ENCODE measurements at places on chromosomes 1 and 21. TPM values are rescaled to one million over a fixed set of nuclear protein-coding genes. Genes with fewer than 3 reads are reported as not detected.

DNA sequence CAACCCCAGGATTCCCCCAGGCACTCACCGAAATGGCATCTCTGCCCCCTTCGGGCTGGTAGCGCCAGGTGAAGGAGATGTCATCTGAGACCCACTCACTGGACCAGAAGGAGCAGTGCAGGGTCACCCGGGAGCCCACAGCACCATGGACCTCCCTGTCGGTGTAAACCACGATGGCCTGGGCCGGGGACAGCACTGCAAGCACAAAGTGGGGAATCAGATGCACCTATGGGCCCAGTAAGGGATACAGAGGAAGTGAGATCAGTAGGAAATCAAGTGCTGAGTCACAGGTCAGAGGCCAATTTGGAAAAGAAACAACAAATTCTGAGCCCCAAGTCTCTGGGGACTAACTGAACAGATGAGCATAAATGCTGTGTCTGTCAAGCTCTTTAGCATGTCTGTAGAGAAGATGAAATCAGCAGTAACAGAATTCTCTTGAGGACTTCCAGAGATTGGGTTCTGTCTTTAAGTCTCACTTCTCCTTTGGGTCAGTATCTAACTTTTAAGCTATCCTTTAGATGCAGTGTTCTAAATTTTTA lies 2.5 kb downstream of the MPZ start:
- peaks cover 2% of the 10 kb centered on the region for H3K36me3 ChIP-seq
- H3K27ac ChIP-seq = peak overlapping the region; percentile 54
- DNase-seq = peak; percentile 47
- no peaks in the 10 kb centered on the region for H3K27me3 ChIP-seq
- H3K4me1 ChIP-seq = peaks cover 28% of the 10 kb centered on the region
- no peak overlapping the region for H3K4me3 ChIP-seq

GRCh38 chr1:117341123-117341522 lies 26.1 kb upstream of the MAN1A2 start:
- H3K36me3 ChIP-seq = no peaks in the 10 kb centered on the region
- no peaks in the 10 kb centered on the region for H3K27me3 ChIP-seq
- DNase-seq = no peak
- H3K4me3 ChIP-seq = no peak overlapping the region
- peak overlapping the region; percentile 0 for H3K27ac ChIP-seq
- H3K4me1 ChIP-seq = peaks cover 7% of the 10 kb centered on the region

GRCh38 chr1:211737115-211738035 lies 62.0 kb upstream of the NEK2 start:
- H3K4me1 ChIP-seq = peaks cover 34% of the 10 kb centered on the region
- peak overlapping the region; percentile 11 for H3K4me3 ChIP-seq
- DNase-seq = no peak
- H3K27ac ChIP-seq = peak overlapping the region; percentile 93
- peaks cover 2% of the 10 kb centered on the region for H3K36me3 ChIP-seq

DNA sequence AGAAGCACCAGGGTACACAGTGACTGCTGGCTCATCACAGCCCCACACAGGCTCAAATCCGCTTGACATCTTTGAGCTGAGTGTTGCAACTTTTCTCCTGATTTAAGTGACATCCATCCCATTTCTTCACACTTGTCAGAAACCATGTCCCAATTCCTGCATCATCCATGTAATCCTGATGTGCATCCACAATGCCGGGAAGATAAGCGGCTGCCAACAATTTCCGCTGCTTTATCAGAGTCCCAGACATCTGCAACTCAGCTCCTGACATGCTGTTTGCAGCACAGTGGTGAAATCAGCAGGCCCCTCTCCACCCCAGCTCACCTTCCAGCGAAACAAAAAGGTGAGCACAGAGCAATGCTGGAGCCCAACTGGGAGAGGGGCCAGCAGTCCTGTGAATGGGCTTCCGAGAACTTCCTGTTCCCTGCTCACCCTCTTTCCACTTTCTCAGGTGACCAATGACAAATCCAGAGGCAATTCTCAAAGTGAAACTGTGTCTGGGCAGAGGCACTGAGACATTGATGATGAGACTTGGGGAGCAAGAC lies 581.0 kb downstream of the AJAP1 start:
- H3K36me3 ChIP-seq = peaks cover 6% of the 10 kb centered on the region
- no peaks in the 10 kb centered on the region for H3K27me3 ChIP-seq
- no peak overlapping the region for H3K27ac ChIP-seq
- DNase-seq = no peak

GRCh38 chr1:98887507-98887906 lies 117.2 kb downstream of the PLPPR5 start:
- H3K4me3 ChIP-seq = no peak overlapping the region
- no peaks in the 10 kb centered on the region for H3K27me3 ChIP-seq
- H3K27ac ChIP-seq = no peak overlapping the region
- DNase-seq = no peak
- H3K36me3 ChIP-seq = no peaks in the 10 kb centered on the region

DNA sequence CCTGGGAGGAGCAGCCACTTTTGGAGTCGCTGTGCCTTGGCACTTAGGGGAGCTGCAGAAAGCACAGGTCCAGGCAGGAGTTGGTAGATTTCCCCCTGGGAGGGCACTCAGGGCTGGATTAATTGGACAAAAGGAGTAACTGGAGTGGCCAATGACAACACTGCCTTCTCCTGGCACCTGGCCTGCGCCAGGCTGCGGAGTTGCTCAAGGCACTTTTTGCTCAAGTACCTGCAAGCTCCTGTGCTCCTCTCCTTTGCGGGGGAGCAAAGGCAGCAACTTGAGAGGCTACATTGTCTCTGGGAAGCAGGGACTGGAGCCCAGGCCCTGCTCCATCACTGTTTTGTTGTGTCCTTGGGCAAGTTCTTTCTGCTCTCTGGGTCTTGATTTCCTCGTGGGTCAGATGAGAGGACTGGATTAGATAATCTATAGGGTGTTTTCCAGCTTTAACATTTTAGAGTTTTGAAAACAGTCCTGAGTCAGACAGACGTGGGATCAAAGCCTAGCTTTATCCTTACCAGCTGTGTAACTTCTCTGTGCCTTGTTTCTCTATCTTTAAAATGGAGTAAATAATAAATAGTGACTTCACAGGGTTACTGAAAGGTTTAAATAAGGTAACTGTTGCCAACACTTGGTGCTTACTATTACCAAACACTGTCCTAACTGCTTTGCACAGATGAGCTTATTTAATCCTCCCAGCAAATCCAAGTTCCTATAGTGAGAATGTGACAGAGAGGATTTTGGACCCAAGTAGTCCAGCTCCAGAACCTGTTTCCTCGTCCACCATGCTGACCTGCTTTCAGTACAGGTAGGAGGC lies 18.0 kb upstream of the GRHL3 start:
- no peaks in the 10 kb centered on the region for H3K36me3 ChIP-seq
- H3K27me3 ChIP-seq = peaks cover 62% of the 10 kb centered on the region
- H3K4me3 ChIP-seq = no peak overlapping the region
- DNase-seq = no peak

- H3K27ac ChIP-seq = no peak overlapping the region
- no peak overlapping the region for H3K4me3 ChIP-seq
- no peak for DNase-seq
- H3K4me1 ChIP-seq = peaks cover 12% of the 10 kb centered on the region
- H3K36me3 ChIP-seq = peaks cover 1% of the 10 kb centered on the region
- H3K27me3 ChIP-seq = no peaks in the 10 kb centered on the region
Observed at GRCh38 chr1:63615768-63616420, 22.7 kb downstream of the PGM1 start.

DNA sequence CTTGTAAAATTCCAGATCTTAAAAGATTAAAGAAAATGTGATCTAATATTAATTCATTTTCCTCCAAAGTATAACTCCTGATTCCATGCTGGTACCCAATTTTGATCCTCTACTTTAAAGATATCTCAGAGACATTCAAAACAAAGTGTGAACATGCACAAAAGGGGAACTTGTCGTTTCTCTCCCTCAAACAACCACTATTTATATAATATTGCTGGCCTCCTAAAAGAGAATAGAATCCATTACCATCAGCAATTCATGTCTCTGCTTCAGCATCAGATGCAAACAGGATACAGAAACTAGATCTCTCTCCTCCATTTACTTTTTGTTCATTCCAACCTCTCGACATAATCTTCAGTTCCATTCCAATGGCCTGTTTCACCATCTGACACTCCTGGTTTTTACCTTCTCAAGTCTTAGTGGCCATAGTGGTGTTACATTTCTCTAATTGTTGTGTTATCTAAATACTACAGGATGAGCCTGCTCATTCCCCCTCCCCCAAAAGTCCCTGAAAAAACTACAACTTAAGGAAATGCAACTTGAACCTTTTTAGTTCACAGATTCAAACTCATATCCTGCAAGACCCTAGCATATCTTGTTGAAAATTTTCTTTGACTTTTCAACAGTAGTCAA lies 4.1 kb downstream of the NRIP1 start:
- DNase-seq = no peak
- H3K4me1 ChIP-seq = peaks cover 57% of the 10 kb centered on the region
- H3K36me3 ChIP-seq = no peaks in the 10 kb centered on the region
- no peaks in the 10 kb centered on the region for H3K27me3 ChIP-seq
- peak overlapping the region; percentile 55 for H3K4me3 ChIP-seq
- H3K27ac ChIP-seq = peak overlapping the region; percentile 0

GRCh38 chr1:167178831-167179230 lies 41.9 kb upstream of the POU2F1 start:
- no peak for DNase-seq
- no peaks in the 10 kb centered on the region for H3K36me3 ChIP-seq
- H3K27me3 ChIP-seq = peaks cover 3% of the 10 kb centered on the region
- no peaks in the 10 kb centered on the region for H3K4me1 ChIP-seq

GRCh38 chr1:24902471-24902891 lies 27.6 kb downstream of the RUNX3 start:
- peaks cover 16% of the 10 kb centered on the region for H3K4me1 ChIP-seq
- no peak overlapping the region for H3K27ac ChIP-seq
- no peak overlapping the region for H3K4me3 ChIP-seq
- H3K36me3 ChIP-seq = peaks cover 12% of the 10 kb centered on the region
- DNase-seq = peak; percentile 33
- no peaks in the 10 kb centered on the region for H3K27me3 ChIP-seq

DNA sequence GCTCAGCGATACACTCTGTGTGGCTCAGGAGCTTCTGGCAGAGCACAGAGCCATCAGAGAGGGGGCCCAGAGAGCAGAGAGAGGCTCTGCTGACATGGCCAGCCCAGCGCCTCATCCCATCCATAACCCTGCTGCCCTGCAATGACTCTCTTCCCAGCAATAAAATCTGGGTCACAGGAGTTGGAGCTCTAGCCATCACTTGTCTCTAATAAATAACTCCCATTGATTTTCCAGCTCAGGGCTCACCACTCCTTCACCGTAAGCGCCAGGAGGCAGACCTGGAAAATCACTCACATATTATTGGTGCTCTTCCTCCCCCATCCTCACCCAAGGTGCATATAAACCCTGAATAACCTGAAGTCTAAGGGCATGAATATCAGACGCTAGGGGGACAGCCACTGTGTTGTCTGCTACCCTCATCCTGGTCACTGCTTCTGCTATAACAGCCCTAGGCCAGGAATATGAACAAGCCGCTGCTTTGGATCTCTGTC lies at the start of gene APCS:
Gene APCS, plus strand, starts transcription at position 366 of the 491 bp plus-strand sequence. Its CDS starts 96 bp downstream, at position 462.
- H3K4me1 ChIP-seq = no peaks in the 10 kb centered on the region
- H3K4me3 ChIP-seq = no peak within 1 kb of the TSS
- no peaks in the 10 kb centered on the region for H3K36me3 ChIP-seq
- peaks cover 2% of the 10 kb centered on the region for H3K27me3 ChIP-seq
- DNase-seq = no peak

DNA sequence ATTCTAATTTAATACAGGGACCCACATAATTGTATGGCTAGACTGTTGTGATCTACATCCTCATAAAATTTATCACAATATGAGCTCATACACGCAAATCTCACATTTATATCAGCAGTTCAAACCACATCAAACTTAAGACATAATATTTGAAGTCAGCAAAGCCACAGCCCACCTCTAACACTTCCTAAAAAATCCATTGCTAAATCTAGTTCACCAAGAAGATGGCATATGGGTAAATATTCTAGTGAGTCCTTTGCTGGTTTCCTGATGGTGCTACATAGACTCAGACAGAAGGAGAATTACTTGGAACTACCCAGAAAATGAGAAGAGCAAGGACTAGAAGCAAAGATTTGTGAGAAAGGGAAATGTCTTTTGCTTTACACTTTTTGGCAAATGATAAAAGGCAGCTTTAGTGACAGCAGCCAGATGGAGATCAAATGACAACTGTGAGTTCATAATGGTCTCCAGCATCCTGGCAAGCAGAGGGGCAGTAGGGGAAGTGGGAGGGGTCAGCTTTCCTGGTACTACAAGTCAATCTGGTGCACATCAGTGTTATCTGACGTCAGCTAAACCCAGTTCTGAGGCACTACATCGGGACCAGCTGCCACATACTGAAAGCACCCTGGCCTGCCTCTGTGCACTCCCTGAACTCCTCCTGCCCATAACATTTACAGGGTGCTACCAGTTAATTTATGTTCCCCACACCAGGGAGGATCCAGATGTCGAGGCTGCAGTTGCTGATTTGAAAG lies 10.6 kb upstream of the GADD45A start:
- DNase-seq = peak; percentile 40
- H3K27ac ChIP-seq = peak overlapping the region; percentile 90
- H3K27me3 ChIP-seq = peaks cover 13% of the 10 kb centered on the region

DNA sequence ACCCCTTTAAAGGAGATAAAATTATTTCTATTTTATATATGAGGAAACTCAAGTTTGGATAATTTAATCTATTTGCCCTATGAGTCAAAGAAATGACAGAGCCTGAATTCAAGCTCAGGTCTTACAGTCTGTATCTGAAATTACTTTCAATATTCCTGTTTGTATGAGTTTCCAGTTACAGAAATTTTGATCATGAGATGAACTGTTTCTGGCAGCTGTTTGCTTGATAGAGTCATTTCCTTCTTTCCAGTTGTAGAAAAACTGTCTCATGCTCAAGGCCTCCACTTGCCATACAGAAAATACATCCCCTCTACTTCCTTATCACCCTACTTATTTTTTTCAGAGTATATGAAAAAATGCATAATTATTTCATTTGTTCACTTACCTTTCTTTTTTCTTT lies 87.6 kb downstream of the PTPRC start:
- H3K36me3 ChIP-seq = peaks cover 59% of the 10 kb centered on the region
- DNase-seq = no peak
- H3K4me1 ChIP-seq = peaks cover 30% of the 10 kb centered on the region
- no peak overlapping the region for H3K4me3 ChIP-seq
- no peaks in the 10 kb centered on the region for H3K27me3 ChIP-seq

DNA sequence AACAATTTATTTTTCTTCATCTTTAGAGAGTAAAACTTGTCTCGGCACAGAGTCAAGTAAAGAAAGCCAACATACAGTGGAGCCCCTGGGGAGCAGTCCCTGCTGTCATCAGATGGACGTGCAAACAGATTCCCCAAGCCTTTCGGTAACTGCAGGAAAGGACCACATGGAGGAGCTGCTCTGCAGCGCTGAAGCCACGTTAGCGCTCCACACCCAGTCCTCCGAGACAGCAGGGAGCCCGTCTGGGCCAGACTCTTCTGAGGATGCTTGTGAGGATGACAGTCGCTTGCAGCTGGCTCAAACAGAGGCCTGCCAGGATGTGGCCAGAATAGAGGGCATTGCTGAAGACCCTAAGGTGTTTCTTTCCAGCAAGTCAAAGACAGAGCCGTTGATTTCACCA lies 77.1 kb upstream of the SCCPDH start:
- H3K4me3 ChIP-seq = no peak overlapping the region
- peaks cover 27% of the 10 kb centered on the region for H3K36me3 ChIP-seq
- H3K4me1 ChIP-seq = peaks cover 5% of the 10 kb centered on the region
- DNase-seq = no peak
- H3K27ac ChIP-seq = no peak overlapping the region

GRCh38 chr21:35342440-35342839 lies 293.3 kb upstream of the RUNX1 start:
- no peaks in the 10 kb centered on the region for H3K36me3 ChIP-seq
- no peak overlapping the region for H3K4me3 ChIP-seq
- H3K4me1 ChIP-seq = peaks cover 10% of the 10 kb centered on the region

MRPS14 gene
- total RNA-seq = 38.4 TPM

KCNN3 gene
- total RNA-seq = 0.06 TPM

CELA3B gene
- not detected for total RNA-seq

SPATA45 gene
- total RNA-seq = not detected

KRTAP20-3 gene
- not detected for total RNA-seq

PLA2G2C gene
- not detected for total RNA-seq

CSF3R gene
- total RNA-seq = 0.37 TPM

All from activated naive CD8-positive, alpha-beta T cell treated with anti-CD3 and anti-CD28 coated beads, Interleukin-2, amount 10 ng/mL, durations not matched to agents 7 days and 5 days (primary cell).